ENCODE measurements at places on chromosomes 13 and 19.

DNA sequence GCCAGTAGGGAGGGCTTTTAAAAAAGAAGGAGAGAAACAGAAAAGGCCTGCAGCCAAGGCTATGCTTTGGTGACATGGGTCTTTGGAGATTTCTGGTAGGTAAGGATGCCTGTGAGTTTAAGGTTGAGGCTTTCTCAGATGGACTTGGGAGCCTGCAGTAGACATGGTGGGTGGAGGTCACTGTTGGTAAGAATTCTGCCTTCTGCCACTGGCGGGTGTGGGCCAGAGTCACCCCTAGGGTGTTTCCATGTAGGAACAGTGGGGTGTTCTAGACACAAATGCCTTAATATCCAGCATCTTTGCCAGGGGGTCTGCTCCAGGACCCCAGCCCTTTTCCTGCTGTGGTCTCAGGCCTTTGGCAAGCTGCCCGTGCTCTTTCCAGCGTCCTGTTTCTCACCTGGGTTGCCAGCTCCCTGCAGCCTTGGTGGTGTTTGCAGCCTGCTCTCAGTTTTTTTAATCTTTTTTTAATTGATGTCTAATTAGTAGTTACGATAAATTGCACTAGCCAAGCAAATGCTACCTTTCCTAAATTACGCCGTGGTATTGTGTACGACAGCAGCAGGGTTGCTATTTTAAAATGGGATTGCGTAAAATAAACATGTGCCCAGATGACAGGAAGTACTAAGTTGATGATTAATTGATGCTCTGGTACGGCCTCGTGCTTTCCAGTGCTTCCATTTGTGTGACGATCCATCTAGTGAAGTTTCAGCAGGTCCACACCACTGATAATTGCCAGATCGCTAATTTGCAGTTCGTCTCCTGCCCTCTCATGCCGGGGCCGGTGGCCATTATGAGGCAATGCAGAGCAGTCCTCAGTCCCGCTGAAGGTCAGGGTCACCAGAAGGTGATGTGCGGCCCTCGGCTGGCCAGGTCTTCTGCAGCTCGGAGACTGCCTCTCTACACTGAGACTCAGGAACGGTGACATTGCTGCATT lies 35.3 kb upstream of the NPAS1 start:
- peak; percentile 15 for DNase-seq

DNA sequence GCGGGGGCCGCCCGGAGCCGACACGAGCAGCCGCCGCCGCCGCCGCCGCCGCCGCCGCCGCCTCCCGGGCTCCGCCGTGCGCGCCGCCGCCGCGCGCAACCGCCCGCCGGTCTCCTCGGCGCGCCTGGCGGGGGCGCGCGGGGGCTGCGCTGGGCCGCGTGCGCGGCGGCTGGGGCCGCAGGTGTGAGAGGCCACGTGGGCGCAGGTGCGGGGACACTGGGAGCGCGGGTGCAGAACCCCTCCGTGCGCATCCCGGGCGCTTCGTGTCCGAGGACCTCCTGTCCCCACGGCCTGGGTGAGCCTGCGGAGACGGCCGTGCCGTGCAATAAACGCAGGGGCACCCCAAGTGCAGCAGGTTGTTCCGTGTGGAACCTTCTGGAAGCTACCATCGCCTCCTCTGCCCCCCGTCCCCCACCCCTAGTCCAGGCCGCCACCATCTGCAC lies at the start of gene LINGO3:
Gene LINGO3 (minus strand): TSS at position 41 of the 443 bp plus-strand sequence. CDS start 16,378 bp downstream, outside the sequence.
- no peak for DNase-seq

GRCh38 chr13:27117952-27118351 lies 53.7 kb downstream of the USP12 start:
- DNase-seq: no peak

DNA sequence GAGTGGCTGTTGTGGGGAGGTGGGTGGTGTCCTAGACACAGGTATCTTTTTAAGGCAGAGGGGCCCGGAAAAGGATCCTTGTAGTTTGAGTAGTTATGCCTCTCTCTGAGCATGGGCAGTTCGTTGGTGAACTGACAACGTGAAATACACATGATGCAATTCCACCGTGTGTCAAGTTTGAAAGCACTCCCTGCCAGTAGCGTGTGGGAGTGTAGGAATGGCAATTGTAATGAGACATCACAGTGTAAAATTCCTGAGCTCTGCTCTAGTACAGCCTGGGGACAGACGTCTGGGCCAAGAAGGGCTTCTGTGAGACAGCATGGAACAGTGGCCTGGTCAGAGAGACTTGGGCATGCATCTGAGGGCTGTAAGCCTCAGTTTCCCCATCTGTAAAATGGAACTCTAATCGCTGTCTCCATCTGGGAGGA lies 10.4 kb upstream of the ASF1B start:
- no peak for DNase-seq

DNA sequence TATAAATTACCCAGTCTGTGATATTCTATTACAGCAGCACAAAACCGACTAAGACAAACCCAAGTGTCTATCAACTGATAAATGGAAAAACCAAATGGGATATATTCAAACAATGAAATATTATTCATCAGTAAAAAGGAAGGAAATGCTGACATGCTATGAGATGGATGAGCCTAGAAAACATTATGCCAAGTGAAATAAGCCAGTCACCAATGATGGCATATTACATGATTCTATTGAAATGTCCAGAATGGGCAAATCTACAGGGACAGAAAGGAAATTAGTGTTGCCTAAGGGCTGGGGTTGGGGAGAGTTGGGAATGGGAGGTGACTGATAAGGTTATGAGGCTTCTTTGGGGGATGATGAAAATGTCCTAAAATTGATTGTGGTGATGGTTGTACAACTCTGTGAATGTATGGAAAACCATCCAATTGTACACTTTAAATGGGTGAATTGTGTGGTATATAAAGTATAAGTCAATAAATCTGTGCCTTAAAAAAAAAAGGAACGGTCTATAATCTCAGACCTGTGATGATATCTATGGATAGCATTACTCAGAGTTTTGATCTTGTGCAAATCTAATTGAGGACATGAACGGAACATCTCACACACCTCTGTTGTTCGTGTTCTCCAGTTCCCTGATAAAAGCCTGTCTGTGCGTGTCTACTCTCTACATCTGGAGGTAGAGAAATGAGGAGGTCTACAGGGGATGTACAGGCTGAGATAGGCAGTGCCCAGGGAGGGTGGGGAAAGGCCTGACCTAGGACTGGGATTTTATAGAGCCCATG lies 49.0 kb downstream of the TNFRSF19 start:
- no peak for DNase-seq

DNA sequence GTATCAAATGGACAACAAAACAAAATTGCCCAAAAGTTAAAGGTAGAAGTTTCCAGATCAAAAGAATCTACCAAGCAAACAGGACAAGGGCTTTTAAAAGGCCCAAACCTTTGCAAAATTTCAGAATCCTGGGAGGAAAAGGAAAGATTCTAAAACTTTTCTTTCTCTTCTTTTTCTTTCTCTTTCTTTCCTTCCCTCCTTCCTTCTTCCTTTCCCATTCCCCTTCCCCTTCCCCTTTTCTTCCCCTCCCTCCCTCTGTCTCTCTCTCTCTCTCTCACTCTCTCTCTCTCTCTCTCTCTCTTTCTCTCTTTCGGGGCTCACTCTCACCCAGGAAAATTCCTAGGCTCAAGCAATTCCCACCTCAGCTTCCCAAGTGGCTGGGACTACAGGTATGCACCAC lies 4.2 kb upstream of the PDCD5 start:
- no peak for DNase-seq

DNA sequence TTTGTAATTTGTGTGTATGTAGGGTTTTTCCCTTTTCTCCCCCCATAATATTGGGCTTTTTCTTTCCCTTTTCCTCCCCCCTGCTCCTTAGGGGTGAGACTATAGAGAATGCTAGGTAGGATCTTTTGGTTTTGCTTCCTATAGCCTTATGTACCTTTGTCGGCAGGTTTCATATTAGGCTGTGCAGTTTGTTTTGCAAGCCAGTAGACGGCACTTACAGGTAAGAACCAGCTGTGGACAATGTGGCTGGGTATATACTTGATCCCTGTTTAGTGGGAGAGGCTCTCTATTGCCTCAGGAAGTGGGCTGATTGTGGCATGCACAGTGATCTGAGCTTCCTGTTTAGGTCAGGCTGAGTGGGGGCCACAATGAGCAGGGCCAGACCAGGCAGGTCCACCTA lies 359.2 kb upstream of the OBI1 start:
- DNase-seq: no peak

DNA sequence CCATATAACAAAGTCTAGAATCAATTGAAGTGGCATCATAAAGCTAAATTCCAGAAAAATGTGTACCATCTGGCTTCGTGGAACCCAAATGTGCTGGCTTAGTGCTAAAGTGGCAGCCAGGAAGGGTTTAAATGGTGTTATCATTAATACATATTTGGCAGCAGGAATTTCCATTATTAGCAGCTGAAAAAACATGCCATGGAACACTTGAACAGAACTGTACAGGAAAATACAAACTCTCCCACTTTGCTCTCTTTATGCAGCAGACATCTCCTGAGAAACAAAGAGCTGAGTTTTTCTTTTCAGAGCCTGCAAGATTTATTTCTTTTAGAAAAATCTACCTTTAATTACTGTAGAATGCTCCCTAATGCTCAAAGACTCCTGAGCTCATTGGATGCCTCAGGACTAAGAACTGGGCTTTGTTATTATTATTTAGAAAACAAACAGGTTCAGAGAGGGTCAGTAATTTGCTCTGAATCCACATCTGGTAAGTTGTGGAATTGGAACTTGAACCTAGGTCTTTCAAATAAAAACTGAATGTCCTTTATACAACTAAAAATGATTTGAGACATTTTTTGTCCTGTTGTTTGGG lies 179.0 kb downstream of the LACC1 start:
- DNase-seq: no peak

- no peak for DNase-seq
Measured at GRCh38 chr13:100543872-100544602, 44.6 kb downstream of the GGACT start.

- DNase-seq: no peak
Measured at GRCh38 chr13:40476175-40476958, 190.1 kb downstream of the FOXO1 start.

- no peak for DNase-seq
Measured at GRCh38 chr13:109783447-109783814, 3.0 kb downstream of the IRS2 start.

- DNase-seq: no peak
Measured at GRCh38 chr19:17862711-17863519, 3.2 kb downstream of the RPL18A start.

GRCh38 chr19:44142059-44142433 lies 692 bp downstream of the ZNF234 start:
- no peak for DNase-seq

DNA sequence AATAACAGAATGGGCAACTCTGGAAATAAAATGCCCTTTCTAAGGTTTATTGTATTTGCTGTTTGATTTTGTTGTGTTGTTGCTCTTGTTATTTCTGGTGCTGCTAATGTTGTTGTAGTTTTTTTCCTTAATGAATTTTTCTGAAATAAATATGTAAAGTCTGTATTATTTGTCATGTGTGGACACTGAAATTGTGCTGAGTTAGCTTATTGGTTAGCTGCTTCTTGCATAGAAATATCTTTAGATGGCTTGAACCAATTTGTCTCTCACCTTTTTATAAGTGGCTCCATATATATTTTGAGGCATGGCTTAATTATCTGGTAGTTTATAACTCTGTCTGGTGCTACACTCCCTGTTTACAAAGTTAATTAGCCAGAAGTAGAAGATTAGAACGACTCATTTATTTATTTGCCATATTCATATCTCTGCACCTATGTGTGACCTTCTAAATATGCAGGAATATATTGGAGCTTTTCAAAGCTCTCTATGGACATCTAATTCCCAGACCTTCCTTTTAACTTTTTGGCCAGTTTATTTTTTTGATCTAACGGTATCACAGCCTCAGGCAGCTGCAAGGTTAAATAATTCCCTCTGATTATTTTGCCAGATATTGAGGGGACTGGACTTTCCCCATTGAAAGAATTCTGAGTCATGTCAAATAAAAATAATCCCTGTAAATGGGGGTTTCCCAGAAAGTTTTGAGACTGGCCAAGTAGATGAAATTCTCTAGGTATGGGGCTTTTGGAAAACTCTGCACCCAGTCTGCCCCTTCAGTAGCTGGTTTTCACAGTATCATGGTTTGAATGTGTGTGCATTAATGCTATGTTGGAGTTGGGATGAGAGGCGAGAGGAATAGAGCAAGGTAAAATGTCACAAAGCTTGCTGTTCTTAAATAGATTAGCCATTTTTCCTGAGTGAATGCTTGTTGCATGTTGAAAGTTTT lies 1331.7 kb upstream of the MIR17HG start:
- DNase-seq: no peak

GRCh38 chr19:3001235-3001800 lies 24.0 kb downstream of the TLE6 start:
- DNase-seq: no peak

GRCh38 chr13:76331943-76332712 lies 554.1 kb downstream of the KCTD12 start:
- no peak for DNase-seq

DNA sequence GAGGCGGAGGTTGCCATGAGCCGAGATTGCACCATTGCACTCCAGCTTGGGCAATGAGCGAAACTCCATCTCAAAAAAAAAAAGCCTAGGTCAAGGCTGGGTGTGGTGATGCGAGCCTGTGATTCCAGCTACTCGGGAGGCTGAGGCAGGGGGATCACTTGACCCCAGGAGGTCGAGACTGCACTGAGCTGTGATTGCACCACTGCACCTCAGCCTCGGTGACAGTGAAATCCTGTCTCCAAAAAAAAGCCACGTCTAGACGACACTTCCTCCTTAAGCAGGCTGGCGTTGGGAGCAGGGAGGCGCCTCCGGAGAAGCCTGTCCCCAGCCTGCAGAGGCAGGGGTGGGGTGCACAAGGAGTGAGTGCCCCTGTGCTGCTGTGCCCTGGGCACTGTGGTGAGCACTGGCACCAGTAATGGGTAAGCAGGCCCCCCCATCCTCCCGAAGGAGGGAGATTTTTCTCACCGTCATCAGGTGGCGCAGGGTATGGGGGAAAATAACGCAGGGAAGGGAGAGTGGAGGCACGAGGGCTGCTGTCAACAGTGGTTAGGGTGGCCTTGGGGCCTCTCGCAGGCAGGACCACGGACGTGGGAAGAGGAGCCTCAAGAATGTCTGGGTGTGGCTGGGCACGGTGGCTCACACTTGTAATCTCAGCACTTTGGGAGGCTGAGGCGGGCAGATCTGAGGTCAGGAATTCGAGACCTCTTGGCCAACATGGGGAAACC lies 706 bp downstream of the P2RY11 start:
- DNase-seq: peak; percentile 71

GRCh38 chr13:73531014-73531413 lies 472.2 kb downstream of the KLF5 start:
- DNase-seq: no peak
